ENCODE measurements at places on chromosomes 13 and 19.
A peak's percentile ranks its signal among the peaks of the same experiment; 100 is the strongest.

DNA sequence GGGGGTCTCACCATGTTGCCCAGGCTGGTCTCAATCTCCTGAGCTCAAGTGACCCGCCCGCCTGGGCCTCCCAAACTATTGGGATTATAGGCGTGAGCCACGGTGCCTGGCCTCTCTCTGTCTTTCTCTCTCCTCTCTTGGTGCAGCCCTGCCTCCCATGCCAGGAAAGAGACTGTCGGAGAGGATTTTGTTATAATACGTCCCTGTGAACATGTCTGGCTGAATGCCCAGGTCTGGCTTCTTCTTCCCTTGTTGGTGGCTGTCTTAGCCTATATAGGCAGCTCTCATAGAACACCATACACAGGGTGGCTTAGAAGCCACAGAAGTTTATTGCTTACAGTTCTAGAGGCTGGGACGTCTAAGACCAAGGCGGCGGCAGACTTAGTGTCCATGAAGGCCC lies 46.4 kb downstream of the PEX11G start:
- peak; percentile 76 for DNase-seq

DNA sequence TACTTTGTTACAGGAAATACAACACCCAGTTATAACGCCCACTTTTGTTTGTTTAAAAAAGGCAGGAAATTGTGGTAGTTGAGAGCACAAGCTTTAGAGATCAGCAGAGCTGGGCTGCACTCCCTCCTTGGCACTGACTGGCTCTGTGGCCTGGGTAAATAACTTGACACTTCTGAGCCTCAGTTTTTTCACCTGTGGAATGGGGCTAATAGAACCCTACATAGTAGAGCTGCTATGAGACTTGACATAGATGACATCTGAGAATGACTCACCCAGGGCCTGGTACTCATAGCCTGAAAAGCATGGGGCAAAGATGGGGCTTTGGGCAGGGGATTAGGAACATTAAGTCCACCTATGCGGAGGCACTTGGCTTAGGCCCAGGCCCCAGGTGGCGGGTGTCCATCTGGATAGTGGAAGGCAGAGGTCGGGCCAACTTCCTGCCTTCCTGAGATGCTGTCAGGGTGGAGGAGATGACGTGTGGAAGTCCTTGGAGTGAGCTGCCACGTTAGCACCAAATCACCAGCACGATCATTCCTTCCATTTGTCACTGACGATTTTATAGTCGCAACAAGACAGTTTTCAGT lies 159.1 kb downstream of the KATNAL1 start:
- no peak for DNase-seq

DNA sequence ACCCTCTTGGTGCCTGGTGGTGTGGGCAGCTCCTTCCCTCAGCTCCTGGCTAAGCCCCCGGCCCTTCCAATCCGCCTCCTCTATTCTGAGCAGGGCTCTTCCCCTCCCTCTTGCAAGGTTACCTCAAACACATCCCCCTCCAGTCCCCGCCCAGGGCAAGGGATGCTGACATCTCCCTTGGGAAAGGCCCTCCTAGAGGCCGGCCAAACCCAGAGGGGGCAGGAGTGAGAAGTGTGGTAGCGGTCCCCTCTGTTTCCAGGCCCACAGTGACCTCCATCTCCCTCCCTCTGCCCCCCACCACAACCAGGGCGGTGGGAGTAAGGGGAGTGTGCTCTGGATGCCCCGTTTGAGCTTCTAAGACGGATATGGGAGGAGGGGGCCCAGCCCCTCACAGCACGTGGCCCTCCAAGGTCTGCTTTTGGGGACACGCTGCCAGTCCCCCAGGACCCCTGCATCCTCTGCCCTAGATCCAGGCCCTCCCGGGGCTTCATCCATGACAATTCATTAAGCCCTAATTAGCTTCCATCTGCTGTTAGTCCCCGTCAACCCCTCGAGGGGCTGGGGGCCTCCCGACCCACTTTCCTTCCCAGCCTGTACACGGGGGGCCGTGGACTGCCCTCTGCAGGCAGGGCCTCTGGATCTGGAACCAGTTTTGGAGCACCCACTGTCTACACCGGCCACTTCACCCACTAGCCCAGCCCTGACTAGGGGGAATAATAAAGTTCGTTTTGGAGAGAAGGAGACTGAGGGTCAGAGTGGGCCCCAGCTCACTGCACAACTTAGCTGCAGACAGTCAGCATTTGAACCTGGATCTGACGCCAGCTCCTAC lies 2.3 kb downstream of the LINGO3 start:
- DNase-seq, result no peak

DNA sequence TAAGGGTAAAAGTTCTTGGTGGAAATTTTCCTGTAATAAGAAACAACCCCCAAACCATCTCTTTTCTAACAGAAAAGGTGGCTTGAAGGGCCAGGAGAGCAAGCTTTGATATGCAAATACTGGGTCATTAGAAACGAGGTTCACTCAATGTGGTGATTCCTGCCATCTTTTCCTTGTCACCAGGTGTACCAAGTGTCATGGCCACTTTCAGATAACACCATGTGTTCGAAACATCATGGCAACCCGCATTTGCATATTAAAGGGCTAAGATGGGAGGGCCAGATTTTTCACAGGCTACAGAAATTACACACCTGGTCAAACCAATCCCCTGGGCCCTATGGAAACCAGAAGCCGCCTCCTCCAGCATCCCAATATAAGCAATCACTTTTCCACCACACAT lies 15.3 kb downstream of the LGALS16 start:
- DNase-seq, result peak; percentile 14

DNA sequence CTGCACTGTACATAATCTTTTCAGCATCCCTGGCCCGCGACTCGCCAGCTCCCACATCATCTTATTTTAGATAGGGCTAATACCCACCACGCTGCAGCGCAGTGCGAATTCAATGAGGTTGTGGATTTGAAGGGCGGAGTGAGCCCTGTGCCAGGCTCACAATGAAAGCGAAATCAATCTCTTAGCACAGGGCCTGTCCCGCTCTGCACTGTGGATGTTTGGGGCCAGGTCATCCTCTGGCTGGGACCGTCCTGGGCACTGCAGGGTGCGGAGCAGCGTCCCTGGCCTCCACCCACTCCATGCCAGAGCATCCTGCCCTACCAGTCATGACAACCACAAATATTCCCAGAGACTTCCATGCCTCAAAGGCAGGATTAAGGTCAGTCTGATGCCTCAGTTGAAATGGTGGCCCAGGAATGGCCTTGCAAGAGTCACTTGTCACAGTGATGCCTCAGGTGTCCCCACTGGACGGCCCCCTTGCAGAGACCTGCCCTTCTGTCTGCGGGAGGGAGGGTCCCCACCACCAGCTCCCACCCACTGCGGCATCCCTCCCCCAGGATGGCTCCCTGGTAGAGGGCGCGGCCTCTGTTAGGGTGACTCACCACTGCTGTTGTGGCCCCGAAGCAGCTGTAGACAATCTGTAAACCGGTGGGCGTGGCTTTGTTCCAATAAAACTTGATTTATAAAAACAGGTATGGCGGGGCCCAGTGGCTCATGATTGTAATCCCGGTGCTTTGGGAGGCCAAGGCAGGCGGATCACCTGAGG lies 5.6 kb downstream of the UHRF1 start:
- DNase-seq, result no peak

DNA sequence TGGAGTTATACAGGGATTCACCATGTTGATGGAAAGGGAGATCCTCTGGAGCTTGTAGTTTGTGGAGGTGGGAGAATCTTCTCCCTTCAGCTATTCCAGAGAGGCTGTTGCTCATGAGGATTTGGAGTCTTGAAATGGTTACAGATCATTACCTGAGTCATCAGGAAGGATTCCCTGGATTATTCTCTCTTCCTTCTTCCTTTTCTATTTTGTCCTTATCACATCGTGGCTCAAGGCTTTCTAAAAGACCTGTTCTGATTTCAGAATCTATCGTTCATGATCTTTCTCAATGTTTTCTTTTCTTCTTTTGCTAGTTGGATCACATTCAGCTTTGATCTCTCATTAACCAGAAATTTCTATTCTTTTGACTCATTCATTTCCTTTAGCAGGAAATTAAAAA lies 196.0 kb downstream of the KLF5 start:
- DNase-seq, result no peak

DNA sequence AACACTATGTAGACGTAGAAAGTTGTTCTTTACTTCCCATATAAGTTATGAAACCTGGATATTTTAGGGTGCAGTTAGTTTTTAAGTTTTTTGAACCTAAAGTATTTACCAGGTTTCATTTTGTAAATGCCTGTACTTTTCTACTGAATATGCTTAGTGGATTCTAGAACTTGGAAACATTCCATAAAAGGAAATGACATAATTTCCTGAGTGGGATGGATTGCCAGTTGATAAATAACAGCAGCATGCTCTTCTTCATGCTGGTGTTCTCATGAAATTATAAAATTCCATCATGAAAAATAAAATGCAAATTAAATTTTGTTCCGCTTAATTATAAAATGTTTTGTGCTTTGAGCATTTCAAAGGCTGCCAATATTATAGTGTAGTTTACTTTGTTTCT lies 362.2 kb upstream of the PCDH20 start:
- no peak for DNase-seq

DNA sequence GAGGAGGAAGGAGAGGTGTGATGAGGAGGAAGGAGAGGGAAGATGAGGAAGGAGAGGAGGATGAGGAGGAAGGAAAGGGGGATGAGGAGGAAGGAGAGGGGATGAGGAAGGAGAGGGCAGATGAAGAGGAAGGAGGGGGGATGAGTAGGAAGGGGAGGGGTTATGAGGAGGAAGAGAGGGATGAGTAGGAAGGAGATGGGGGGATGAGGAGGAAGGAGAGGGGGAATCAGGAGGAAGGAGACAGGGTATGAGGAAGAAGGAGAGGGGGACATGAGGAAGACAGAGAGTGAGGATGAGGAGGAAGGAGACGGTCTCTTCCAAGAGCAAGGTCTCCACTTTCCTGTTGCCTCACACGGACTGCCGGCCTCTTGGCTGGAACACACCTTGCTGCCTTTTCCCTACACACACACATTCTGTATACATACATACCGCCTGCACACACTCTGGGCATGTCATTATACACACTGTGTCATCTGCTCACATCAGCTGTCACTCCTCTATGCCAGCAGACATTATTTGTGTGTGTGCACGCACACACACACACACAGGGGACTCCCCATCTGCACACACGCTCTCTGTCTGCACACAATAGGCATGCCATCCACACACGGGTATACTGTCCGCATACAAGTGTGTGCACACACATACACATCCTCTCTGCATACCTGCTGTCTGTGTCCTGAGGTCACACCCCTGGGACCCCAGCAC lies 11.1 kb upstream of the VSTM2B start:
- DNase-seq, result peak; percentile 6

DNA sequence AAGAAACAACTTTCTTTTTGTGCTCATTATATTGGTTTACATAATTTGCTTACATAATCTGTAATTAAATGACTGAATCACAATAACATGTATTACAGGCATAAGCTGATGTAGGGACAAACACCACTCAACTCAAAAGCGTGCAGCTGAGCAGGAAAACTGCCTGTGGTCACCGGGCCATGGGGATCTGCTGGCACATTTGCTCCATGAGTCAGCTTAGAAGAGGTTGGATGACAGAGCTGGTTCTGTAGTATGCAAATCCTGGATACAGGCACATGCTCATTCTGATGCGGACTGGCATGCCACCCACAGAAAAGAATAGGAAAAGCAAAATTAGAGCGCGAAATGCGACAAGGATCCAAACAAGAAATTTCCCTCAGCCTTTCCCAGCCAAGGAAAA lies 128.6 kb downstream of the USP12 start:
- DNase-seq, result no peak

DNA sequence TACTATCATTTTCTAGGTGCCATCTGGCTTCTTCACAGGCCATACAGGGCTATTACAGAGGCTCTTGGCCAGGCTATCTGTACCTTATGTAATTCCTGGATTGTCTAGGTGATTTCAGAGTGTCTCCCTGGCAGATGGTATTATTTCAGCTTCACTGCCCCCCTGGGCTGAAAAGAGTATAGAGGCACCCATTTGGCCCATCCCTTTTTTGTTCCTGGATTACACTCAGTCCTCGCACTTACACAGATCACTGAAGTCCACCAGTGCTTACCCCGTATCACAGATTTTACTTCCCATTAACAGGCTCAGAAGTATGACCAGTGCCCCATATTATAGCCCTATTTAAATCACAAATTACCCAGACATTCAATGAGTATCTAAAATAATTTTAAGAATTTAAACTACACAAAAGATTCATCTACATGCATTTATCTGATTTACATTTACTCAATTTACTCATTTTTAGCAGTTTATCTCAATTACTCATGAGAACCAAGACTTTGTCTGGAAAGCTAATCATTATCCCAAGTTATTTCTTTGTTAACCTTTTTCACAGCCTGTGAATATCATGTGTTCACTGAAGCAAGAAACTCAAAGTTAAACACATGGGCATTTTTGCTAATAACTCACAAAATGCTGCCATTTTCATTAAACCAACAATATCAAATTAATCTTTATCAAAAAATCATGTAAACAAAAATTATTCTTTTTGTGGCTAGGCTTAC lies 121.0 kb downstream of the PCDH20 start:
- DNase-seq, result peak; percentile 69

DNA sequence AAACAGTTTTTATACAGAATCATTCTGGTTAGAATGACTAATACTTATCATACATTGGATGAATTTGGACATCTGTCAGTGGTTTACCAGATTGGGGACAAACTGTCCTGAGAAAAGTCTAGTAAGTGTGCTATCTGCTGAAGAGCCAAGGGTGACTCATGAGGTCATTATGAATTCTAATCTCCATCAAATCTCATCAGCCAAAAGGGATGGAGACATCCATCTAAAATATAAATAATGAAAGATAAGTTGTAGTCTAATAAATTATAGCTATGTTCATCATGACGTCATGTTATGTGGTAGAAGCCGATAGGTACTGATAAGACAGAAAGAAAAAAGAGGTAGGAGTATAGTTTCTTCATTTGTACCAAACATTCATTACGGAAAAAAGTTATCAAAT lies 804.4 kb downstream of the PCDH9 start:
- DNase-seq, result no peak
